ENCODE measurements at places on chromosomes 4 and X. TPM values are rescaled to one million over a fixed set of nuclear protein-coding genes. Genes with fewer than 3 reads are reported as not detected.

Gene GAGE12E
- not detected for total RNA-seq

Gene MAGEB1
- total RNA-seq, result not detected

GRCh38 chr4:156999175-156999517, 27.5 kb upstream of the PDGFC start:
- no peak for DNase-seq

GRCh38 chr4:137076908-137077307, 455.4 kb downstream of the PCDH18 start:
- no peak for DNase-seq

DNA sequence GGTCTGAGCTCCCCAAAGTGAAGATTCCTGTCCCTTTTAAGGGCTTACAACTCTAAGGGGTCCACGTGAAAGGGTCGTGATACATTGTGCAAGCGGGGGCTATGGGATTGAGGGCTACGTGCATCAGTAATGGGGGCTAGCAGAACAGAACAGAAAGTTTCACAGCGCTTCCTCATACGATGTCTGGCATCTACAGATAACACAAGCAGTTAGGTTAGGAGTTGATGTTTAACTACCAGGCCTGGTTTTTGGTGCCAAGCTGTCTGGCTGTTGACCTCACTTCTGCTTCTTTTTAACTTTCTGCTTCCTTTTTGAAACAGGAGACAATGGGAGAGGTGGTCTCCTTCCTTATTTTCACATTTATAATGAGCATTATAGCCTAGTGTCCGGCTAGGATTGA, 368.6 kb upstream of the CXorf51A start:
- DNase-seq, result no peak

GRCh38 chr4:88341227-88342192, 37.1 kb upstream of the HERC6 start:
- DNase-seq, result no peak

DNA sequence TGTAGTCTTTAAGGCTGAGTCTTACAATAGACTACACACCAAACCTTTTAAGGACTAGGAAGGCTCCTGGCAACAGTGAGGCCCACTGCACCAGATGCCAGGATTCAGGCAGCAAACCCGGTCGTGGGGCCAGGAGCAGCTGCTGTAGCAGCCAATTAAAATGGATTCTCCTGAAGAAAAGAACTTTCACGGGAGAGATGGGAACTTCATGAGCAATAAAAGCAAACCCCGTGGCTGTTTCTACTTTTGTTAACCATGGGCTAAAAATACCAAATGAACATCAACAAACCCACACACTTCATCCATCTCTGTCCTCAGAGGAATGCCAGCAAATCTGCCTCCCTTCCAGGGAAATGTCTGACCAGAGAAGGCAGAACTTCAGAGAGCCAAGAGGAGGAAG, 101.4 kb downstream of the BTC start:
- no peak for DNase-seq

DNA sequence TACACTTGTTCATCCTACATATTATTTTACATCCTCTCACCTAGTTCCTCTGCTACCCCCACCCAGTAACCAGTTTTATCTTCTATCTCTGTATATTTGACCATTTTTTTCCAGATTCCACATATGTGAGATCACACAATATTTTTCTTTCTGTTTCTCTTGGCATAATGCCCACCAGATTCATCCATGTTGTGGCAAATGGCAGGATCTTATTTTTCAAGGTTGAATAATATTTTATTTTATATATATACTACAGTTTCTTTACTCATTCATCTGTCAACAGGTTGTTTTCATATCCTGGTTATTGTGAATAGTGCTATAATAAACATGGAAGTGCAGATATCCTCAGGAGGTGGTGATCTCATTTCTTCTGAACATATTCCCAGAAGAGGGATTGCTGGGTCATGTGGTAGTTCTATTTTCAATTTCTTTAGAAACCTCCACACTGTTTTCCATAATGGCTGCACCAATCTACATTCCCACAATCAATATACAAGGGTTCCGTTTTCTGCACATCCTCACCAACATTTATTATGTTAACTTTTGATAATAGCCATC, 48.2 kb downstream of the THAP9 start:
- DNase-seq, result no peak

DNA sequence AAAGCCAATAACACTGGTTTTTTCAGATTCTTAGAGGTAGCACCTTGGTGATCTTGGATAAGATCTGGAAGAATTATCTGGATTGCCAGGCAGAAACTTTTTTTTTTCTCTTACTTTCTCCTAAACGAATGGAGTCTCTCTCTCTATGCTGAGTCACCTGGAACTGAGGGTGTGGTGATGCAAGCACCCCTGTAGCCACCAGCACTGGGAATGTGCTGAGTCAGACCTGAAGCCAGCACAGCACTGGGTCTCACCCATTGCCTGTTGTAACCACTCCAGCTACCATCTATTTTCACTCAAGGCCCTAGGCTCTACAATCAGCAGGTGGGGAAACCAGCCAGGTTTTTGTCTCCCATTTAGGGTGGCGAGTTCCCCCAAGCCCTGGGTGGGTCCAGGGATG, 923.8 kb downstream of the RAPGEF2 start:
- no peak for DNase-seq

Data from CD8-positive, alpha-beta memory T cell (primary cell).